Cardiac muscle cell (in vitro differentiated cells and primary cell): ENCODE measurements at places on chromosomes 6 and 20. TPM values are rescaled to one million over a fixed set of nuclear protein-coding genes. Genes with fewer than 3 reads are reported as not detected.

Gene SLC9A8
- total RNA-seq = 7.6 and 9.4 TPM in 2 replicates

Gene IMPG1
- 0.71 and 0.74 TPM in 2 replicates for total RNA-seq

Gene HSPA1L
- 1.6 and 3.1 TPM in 2 replicates for total RNA-seq

DNA sequence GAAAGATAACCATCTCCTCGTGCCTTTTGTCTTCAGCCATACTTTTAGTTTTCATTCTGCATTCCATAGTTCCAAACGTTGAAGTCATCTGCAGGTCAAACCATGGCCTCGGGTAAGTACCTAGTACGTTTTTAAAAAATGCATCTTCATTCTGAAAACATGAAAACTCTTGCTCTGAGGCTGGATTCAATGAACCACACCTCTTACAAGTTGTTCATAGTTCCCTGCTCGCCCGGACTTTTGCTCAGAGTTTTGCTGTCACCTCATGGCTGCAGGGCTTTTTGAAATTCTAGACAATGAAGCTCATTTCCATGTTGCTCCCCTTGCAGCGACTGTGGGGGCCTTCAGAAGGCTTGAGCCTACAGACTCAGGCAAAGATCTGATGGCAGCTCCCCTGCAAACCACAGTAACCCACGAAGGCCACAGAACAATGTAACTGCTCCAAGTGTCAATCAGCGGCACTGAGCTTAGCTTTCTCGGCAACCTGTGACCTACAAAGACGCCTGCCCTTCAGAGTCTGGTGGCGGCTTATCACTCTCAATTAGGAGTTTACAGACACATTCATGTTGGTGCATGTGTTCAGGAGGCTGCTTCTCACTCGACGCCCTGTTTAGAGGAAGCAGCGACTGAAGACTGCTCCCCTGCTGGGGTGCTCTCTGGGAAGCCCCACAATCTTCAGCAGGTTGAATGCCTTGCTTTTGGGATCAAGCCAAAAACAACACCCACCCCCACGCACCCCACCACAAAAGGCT lies 61.2 kb downstream of the FOXC1 start:
- DNase-seq = no peak

DNA sequence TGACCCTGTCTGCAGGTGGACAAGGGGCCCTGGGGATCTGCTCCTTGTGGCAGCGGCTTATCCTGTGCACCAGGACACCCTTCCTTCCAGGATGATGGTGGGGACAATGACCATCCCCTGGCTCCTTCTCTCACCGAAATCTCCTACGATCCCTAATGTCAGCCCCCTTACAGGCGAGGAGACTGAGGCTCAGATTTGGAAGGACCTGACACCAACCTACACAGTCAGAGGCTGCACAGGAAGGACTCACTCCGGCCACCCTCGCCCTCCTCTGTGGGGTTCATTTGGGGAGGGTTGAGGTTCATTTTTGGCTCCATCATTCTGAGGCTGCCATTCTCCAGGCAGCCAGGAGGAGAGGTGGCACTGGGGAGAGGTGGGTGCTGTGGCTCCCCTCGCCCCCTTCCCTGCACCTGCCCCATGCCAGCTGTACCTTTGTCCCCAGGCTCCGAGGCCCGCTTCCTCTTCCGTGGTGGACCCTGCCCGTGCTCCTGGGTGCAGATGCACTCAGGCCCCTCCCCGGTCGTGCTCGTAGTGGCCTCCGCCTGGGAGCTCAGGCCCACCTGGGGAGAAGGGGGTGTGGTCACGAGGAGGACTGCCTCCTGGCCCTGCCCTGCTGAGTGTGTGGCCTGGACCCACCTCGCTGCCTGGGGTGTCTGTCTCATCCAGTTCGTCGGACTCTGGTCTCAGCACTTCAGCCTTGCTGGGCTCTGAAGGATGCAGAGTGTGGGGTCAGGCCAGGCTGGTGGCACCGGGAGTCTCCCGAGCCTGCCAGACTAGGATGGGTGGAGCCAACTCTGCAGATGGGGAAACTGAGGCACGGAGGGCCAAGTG lies 5.3 kb upstream of the CABLES2 start:
- DNase-seq = no peak

- DNase-seq = no peak
These were observed 28.7 kb downstream of the UBD start for GRCh38 chr6:29530671-29531310.

DNA sequence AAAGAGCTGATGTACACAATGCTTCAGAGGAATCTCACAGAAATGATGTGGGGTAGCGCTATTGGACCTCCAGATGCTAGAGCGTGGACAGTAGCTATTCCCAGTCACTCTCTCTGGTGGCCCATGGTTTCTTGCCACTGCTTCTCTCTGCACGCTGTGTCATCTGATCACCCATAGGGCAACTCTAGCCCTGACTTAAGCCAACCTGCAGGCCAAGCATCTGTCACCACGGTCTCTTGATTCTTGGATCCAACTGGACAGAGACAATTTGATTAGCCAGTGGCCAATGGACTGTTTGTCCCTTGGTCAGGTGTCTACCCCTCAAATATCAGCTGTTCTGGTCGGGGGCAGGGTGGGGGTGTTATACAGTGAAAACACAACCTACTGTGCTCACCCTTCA lies 42.4 kb upstream of the TRAF3IP2 start:
- DNase-seq = no peak

DNA sequence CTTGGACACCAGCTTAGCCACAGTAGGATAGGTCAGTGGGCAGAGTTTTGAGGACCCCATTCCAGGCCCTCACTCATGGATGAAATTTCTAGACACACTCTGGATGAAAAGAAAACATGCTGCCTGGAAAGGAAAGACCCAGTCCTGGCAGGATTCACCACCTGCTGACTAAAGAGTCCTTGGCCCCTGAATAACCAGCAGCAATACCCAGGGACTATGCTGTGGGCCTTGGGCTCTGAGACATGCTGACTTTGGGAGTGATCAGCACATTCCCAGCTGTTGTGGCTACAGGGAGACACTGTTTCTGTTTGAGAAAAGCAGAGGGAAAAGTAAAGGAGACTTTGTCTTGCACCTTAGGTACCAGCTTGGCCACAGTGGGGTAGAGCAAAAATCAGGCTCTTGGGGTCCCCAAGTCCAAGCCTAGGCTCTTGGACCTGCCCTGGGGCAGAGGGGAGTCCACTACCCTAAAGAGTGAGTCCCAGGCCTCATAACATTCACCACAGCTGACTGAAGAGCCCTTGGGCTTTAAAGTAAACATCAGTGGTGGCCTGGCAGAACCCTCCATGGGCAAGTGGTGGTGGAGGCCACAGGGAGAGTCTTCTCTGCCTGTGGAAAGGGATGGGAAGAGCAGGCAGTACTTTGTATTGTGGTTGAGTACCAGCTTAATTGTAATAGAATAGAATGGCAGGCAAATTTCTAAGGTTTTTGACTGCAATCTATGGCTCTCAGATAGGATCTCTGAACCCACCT lies 516.8 kb downstream of the BCKDHB start:
- DNase-seq = no peak

- DNase-seq = no peak
These were observed 398.9 kb downstream of the KIF16B start for GRCh38 chr20:16174311-16174710.
